ENCODE measurements at places on chromosomes 4 and X.

DNA sequence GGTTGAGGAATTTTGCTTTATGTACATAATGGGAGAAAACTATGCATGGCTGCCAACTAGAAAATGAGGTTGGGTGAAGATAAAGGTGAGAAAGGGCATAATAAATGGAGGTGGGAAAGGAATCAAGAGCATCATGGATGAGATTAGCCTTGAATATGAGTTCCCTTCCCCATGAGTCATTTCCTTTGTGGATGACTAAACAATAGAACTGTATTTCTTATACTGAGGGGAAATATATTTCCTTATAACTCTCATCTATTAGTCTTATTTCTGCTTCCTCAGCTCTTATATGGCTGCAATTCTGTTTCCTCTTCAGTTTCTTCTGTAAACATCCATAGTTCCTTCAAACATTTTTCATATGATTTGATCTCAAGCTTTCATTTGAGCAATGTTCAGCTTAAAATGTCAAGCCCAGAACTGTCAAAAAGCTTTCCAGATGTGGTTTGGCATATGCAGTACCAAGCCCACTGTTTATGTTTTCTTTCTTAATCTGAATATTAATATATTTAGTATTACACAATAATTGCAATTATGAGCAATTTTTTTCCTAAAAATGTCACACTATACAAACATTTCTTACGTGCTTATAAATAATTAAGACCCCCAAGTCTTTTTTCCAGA, 100.7 kb upstream of the GRPR start:
- DNase-seq: no peak

GRCh38 chr4:110636171-110636679, 13.3 kb upstream of the PITX2 start:
- DNase-seq: no peak

GRCh38 chrX:123171781-123172180, 12.3 kb upstream of the GRIA3 start:
- no peak for DNase-seq

- DNase-seq: no peak
Observed at GRCh38 chr4:17491196-17491595, 20.7 kb downstream of the QDPR start.

- DNase-seq: peak; percentile 91
Observed at GRCh38 chr4:82890901-82891706, at the start of gene SEC31A. Gene SEC31A, minus strand, starts transcription at chr4:82891153. Its CDS starts 9,217 bp downstream, at chr4:82881936.

DNA sequence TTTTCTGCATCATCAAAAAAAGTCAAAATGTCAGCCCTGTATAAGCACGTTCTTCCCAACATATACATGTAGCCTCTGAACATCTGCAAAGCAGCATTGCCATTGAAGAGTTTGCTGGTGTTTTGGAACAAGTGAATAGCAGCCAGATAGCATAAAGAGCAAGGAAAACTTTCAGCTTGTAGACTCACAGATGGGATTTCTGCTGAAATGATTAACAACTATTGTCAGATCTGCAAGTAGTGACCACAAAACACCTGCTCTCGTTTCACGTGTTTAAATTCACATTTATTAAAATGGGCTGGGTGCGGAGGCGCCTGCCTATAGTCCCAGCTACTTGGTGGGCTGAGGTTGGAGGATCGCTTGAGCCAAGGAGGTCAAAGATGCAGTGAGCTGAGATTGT, 123.7 kb downstream of the SPRY1 start:
- DNase-seq: no peak

DNA sequence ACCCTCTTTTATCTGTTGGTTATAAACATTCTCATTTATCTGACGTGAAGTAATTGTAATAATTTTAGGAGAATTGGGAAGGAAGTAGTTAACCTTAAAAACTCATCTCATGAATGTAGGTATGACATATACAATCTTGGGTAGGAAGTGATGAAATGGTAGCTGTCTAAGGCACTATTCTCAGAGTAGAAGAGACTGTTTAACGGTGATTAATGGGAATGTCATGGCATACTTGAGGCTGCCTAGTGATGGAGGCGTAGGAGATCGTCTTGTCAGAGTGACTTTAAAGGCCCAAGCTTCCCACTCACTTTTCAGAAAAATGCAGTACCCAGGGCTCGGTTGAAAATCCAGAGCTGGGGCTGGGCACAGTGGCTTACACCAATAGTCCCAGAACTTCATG, 19.4 kb upstream of the AGA start:
- no peak for DNase-seq

- no peak for DNase-seq
Observed at GRCh38 chrX:10649265-10649664, 28.9 kb upstream of the MID1 start.

GRCh38 chr4:104063341-104063740, 343.6 kb upstream of the TACR3 start:
- DNase-seq: no peak

DNA sequence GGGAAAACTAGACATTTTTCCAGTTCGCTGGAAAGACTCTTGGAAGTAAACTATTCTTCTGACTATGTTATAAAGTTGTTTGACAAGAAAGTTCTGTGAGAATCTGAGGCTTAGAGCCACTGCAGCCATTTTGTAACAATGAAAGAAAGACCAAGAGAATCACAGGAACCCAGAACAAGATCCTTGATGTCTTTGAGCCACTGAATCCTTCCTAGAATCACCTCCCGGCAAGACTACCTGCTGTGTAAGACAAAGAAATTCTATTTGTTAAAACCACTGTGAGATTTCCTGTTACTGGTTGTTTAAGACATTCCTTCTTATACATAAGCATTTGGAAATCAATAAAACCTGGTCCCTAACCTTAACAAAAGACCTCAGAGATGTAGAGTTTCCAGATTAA, 175.7 kb upstream of the RASGEF1B start:
- DNase-seq: no peak

DNA sequence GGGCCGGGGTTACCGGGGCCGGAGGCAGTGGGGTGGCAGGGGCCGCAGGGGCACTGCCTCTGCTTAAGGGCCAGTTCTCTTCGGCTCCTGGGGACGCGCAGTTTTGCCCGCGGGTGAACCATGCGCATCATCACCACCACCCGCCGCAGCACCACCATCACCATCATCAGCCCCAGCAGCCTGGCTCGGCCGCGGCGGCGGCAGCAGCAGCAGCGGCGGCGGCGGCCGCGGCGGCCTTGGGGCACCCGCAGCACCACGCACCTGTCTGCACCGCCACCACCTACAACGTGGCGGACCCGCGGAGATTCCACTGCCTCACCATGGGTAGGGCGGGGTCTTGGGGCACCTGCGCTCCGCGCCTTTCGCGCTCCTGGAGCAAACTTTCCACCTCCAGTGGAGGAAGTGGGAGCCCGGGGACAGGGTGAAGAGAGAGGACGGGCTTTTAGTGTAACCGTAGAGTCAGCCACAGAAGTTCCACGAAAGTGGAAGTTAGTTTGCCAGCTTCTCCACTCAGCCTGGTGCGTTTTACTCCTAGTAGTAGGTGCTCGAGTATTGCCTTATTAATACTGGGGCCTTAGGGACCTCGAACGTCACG, 729 bp downstream of the GSX2 start:
- DNase-seq: no peak

- no peak for DNase-seq
Observed at GRCh38 chrX:108833993-108834392, 97.6 kb upstream of the IRS4 start.

DNA sequence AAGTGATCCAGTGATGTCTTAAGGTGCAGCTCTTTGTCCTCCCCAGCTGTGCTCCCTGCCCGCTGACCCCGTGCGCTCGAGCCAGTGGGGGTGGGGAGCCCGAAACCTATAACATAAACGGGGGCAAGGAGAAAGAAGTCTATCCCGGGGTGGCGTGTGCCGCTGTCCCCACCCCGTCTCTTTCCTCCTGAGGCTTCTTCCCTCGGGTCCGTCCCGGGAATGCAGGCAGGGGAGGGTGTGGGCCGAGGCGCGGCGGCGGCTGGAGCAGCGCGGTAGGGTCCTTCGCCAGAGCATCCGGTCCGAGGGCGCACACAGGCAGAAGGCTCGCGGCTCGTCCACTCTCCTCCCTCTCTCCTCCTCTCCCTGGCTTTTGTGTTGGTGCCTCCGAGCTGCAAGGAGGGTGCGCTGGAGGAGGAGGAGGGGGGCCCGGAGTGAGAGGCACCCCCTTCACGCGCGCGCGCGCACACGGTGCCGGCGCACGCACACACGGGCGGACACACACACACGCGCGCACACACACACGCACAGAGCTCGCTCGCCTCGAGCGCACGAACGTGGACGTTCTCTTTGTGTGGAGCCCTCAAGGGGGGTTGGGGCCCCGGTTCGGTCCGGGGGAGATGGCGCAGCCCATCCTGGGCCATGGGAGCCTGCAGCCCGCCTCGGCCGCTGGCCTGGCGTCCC, at the start of gene RAB33A:
RAB33A (plus strand) TSS at position 517 of the 681 bp plus-strand sequence; CDS start at position 618, 101 bp downstream.
- DNase-seq: peak; percentile 72

DNA sequence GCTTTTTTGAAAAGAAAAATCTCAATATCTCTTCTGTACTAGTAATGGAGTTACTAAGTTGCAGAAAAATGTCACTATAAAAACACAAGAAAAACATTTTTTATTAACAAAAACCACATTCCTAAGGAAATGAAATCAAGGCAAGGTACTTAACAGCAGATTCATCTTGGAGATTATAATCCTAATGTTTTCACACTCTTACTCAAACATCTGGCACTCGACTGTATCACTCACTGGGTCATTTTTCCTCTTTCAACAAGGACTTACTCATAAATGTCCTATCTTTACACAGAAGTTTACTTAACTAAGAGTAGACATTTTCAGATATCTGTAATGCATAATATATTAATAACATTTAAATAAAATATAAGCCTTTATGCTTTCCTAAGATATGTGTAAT, 216.6 kb downstream of the NR3C2 start:
- no peak for DNase-seq

- DNase-seq: no peak
Observed at GRCh38 chr4:187618701-187619281, 376.8 kb upstream of the ZFP42 start.

DNA sequence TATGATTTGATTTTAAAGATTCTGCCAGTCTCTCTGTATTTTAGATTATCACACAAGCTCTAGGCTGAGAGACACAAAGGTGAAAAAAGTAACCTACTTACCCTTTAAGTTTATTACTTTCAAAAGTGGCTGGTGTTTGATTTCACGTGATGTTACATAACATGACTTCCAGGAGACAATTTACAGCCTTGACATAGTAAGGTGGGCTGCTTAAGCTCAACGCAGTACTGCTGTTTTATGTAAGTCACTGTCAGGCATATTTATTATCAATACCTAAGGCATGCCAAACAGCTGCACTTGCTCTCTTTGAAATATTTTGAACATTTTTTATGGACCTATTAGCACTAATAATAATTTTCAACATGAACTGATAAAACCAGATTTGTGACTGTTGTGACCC, 451.5 kb upstream of the FAM241A start:
- no peak for DNase-seq

DNA sequence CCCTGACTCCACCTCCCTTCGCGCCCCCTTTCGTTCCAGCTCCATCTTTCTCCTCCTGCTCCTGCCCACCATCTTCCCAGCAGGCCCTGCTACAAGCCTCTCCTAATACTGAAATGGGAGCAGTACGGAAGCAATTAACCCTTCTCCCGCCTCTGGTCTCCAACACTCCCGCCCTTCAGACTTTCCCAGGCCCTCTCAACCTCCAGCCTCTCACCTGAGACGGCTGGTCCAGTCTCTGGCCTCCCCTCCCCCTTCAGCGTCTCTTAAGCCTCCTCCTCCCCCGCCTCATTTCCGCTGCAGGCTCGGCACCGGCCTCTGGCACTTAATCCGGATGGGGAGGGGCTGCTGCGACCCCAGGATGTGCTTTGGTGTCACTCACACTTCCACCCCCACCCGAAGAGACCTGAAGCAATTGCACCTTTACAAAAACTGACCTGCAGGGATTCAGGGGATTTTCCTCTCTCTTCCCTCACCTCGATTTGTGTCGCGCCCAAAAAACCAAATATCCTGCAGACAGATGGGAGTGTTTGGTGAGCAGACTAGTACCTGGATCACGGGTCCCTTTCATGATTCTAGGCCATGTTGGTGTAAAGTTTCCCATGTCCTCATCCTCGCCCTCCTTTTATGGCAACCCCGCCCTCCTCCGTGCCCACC, 657 bp downstream of the TCEAL8 start:
- DNase-seq: peak; percentile 5

DNA sequence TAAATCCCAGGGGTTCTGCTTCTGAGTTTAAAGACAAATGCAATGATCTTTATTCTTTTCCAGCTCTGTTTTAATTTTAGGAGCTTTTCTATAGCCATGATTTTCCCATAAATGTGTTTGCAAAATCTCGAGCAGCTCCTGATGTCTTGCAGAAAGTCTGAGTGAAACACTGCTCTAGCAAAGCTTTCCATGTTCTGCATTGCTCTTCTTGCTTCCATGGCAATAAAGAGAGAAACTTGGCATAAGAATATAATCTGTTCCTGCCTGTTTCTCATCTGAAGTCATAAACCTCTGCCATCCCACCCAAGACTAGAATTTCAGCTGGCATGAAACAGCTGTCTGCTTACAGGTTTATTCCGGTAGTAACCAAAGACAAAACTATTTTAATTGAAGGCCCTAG, 254.5 kb downstream of the SPRY1 start:
- no peak for DNase-seq

- DNase-seq: no peak
Observed at GRCh38 chr4:173519111-173520101, 10.6 kb downstream of the HAND2 start.

DNA sequence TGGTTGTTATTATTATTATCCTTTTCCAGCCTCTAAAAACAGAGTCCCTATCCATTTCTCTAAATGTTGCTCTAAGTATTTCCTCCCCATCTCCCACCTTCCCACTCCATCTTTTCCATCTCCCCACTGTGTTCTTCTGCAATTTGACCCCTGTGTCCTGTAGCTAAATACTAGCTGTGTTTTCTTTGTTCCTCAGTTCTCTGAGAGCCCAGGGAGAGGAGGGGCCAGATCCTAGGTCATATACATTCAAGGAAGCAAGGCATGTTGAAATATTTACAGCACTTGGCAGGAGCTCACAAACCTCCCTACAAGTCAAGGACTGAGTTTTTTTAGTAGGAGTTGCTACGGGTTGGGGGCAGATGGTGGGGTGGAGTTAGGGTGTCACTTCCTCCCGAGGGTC, 10.5 kb downstream of the SLC16A2 start:
- no peak for DNase-seq

DNA sequence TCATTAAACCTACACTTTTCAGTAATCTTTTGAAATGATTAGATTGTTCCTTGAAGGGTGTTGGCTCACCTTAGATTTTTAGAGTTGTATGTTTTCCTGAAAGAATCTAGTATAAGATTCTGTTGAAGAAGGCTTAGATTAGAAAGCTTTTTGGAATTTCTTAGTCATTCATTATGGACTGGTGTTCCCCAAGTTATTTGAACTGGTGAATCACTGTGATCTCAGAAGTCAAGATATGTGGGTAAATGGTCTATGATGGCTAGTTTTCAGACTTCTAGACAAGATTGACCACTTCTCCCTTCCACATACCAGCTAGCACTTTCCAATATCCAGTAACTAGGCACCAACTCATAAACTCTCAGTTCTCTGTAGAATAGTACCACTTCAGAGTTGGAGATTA, 138.1 kb downstream of the KDM6A start:
- DNase-seq: no peak

GRCh38 chrX:85963736-85964135, 83.6 kb downstream of the CHM start:
- peak; percentile 4 for DNase-seq

- DNase-seq: no peak
Observed at GRCh38 chr4:47835494-47835893, 2.4 kb downstream of the CORIN start.

- no peak for DNase-seq
Observed at GRCh38 chr4:127463883-127464282, 168.9 kb upstream of the INTU start.

- DNase-seq: no peak
Observed at GRCh38 chrX:97234471-97235081, 350.9 kb downstream of the RPA4 start.

All from anterior cingulate cortex (tissue), 58 donors.